ENCODE measurements at places on chromosomes 1 and 21.

DNA sequence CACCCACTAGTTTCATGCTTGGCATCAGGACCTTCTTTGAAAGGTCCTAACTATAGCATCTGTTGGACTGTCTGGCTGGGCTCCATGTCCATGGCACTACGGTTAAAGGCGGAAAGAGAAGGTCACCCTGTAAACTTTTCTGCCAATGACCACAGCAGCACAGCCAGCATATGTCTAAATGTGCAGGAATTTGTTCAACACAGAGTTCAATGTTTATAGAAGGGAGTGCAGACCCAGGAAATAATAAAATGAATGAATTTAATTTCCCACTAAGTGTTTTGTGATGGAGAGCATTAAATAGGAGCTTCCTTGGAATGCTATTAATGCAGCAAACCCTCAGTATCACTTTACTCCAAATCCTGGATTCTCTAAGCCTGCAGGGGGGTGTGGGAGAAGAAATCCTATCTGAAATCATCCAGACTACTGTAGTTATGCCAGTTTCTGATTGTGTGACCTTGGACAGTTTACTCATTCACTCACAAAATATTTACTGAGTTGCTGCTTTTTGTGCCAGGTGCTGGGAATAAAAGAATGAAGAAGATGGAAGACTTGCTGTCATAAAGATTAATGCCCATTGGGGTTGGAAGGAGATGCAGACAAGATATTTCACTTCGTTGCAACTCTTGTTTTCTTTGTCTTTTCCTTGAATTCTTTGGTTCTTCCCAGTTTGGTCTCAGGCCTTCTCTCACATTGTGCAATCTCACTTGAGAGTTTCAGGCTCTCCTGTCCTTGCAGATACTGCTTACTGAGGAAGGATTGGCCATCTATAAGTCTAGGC is 195.0 kb downstream of the ROR1 start:
- no peak for DNase-seq

DNA sequence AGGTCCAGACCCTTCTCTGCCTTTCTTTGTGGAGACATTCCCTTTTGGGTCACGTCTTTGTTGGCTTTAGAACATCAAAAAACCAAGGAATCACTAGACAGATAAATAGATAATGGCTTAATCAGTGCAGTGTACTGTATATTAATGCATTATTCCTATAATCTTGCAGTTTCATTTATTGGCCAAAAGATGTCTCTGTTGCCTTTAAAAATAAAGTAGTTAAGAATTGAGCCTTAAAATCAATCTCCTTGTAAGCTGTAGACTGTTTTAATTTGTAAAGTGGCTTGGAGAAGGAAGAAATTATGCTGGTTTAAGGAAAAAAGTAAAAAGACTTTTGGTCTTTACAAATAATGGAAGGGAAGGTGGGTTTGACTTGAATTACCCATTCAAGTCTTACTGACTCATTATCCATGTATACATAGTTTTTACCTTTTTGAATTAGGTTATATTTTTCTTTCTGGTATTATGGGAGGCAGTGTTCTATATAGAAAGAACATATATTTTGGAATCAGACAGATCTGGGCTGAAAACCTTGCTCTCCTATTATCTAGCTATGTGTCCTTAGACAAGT is 84.6 kb downstream of the VPS13D start:
- no peak for DNase-seq

- DNase-seq: no peak
Observed at GRCh38 chr1:8871965-8872399, 6.5 kb downstream of the ENO1 start.

DNA sequence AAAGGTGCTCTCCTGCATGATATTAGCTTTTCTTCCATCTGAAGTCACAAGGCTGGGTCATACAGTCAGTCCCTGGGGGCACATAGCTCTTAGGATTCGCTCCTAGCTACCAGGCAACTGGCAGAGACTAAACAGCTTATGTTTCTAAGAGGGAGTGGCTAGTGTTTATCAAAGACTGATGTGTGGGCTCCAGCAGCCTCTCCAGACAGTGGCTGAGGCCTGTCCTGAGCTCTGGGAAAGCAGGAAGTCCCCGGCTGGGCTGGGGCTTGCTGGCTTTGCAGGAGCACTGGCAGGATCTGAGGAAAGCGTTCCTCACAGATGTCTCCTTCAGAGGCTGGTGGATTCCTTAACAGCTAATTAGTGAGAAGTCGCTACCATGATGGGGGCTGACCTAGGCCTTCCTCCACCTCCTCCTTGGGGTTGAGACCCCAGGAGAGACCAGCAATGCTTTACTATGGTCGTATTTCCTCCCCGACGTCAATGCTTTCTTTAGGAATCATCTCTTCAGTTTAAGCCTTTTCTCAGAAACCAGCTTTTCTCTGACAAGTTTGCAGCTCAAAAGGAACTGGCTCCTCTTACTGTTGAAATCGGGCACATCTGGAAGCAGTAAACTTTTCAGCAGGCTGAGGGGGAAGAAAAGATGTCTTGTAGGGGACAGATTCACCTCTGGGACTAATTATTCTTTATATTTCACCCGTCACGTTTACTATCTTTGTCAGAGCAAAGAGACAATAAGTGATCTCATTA is 33.5 kb upstream of the HHAT start:
- DNase-seq: no peak

GRCh38 chr1:53541761-53542550 is 82.8 kb downstream of the DMRTB1 start:
- no peak for DNase-seq

GRCh38 chr1:1305300-1306069 is 2.2 kb downstream of the ACAP3 start:
- DNase-seq: no peak

DNA sequence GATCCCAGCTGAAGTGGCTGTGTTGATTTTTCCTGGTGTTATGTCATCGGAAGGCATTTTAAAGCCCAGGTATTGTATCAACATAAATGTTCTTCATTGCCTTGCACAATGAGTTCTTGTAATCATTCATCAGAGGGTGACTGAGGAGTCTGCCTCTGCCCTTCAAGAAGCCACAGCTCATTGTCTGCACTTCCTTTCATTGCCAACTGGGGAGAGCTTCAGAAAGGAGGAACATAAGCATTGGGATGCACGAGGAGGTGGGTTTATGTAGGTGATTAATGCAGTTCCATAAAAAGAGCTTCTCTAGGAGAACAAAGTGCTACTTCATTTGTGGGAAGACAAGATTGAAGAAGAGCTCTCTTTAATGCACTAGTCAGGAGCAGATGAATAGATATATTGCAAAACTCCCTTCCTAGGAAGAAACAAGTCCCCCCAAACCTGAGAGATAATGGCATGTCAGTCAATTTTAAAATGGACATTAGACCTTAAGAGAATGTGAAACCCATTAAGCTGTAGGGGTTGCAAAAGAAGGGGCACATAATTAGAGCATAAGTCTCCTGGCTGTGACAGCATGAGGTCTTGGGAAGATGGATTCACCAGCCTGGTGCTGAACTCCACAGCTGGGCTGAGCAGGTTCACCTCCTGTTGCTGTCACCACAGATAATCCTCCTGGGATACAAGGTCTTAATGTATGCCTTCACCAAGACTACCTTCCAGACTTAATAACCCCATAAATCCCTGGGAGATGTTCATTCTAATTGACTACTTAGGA is 124.6 kb downstream of the BACH1 start:
- DNase-seq: no peak

GRCh38 chr1:195663549-195664280 is 944.5 kb downstream of the KCNT2 start:
- no peak for DNase-seq

GRCh38 chr1:30083800-30084464 is 639.5 kb downstream of the MATN1 start:
- DNase-seq: no peak

DNA sequence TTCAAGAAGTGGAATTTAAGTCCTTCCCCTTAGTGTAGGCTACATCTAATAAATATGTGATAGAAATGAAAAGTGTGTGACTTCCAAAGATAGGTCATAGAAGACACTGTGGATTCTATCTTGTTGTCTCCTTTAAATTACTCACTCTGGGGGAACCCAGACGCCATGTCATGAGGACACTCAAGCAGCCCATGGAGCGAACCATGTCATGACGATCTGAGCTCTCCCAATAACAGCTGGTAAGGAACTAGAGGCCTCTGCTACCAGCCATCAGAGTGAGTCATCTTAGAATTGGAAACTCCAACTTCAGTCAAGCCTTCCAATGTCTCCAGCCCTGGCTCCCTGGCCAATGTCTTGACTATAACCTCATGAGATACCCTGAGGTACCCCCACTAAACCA is 6.3 kb downstream of the COA7 start:
- no peak for DNase-seq

DNA sequence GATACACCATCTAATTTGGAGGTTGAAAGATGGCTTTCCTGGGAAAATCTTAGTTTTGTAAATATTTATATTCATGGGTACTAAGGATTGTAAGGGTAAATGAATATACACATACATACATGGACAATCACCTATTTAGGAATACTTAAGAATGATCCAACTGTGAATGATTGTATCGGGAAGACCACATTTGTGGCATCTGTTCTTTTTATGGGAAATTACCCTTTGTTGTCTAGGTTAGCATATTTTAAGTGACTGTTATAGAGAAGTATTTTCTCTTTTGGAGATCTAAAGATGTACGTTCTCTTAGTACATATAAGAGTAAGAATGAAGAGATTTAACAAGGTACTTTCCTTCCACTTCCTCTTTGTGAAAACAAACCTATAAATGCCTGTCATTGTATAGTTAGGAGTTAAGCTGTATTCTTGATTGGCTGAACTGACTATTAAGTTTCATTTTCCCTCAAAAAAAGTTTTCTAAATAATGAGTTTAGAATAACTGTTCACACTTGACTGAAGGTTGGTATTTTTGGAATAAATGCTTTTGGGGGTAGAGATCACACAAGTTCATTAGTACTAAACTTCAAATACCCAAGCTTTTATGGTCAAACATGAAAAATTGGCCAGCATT is 26.7 kb downstream of the SNX7 start:
- DNase-seq: no peak

GRCh38 chr1:168180148-168180524 is 1.4 kb downstream of the TIPRL start:
- DNase-seq: no peak

Measured in activated naive CD4-positive, alpha-beta T cell (primary cell).